ENCODE measurements at places on chromosomes 1 and 21.

- DNase-seq, result no peak
Measured at GRCh38 chr1:90605070-90605469, 112.0 kb downstream of the BARHL2 start.

DNA sequence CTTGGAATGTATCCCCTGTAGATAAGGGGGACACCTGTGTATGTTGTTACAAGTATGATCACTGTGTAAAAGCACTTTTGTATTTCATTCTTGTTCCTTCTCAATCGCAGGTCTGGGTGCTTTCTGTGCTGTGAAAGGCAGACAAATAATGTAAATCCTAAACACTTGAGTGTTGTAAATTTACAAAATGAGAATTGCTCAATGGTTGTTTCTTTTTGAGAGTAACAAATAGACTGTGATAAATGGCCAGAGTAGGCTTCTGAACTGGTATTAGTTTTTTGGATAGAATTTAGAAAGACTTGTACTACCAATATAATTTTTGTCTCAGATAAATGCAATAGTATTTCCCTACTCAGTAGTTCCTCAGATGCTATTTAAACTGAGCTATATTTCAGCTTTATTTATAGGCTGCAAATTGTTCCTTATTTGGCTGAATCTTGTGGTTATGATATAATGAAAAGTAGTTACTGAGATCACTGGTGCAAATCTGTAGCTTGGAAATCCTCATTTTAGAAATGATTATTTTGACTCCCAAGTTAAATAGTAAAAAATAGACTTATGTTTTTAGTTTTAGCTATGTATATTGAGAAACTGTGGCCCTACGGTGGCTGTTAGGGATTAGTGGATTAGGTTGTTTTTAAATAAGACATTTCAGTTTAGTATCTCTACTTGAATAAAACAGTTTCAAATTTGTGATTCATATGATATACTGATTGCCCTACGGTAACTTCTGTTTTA lies 9.2 kb downstream of the BACH1 start:
- DNase-seq, result no peak

DNA sequence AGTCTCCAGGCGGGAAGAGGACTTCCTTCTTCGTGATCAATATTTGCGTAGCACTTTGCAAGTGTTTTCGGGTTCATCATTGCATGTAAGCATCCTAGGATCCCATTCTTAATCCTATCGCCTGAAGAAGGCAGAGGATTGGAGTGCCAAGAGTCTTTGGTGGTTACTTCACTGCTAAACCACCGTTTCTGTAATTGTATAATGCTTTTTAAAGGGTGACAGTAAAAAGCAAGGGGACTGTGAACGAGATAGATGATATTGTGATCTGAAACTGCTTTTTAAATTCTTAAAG lies 345 bp upstream of the ALDH9A1 start:
- no peak for DNase-seq

GRCh38 chr1:52556641-52557360 lies 3.9 kb upstream of the TUT4 start:
- no peak for DNase-seq

- no peak for DNase-seq
Measured at GRCh38 chr1:6897138-6897537, 111.9 kb downstream of the CAMTA1 start.

GRCh38 chr1:1671365-1672119 lies 12.7 kb upstream of the CDK11B start:
- DNase-seq, result no peak

- peak; percentile 99 for DNase-seq
Measured at GRCh38 chr1:196403803-196404690, 204.2 kb downstream of the KCNT2 start.

- DNase-seq, result no peak
Measured at GRCh38 chr1:208324005-208324404, 79.8 kb upstream of the PLXNA2 start.

GRCh38 chr1:30929135-30929889 lies 20.8 kb upstream of the SDC3 start:
- peak; percentile 53 for DNase-seq

DNA sequence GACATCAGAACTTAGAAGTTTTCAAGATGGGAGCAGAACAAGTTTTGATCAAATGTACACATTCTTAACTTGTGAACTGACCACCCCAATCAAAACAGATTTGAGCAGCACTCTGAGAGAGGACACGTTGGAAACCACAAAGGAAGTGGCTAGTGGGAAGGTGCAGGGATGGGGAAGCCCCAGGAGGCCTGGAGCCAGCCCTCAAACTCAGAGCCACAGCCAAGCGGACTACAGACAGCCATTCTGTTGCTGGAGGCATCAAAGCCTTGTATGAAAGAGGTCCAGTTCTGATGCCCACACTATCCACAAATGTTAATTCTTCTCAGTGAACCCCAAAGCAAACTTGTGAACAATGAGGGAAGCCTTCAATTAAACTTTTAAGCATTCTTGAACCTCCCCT lies 143.6 kb upstream of the RAB4A start:
- no peak for DNase-seq

DNA sequence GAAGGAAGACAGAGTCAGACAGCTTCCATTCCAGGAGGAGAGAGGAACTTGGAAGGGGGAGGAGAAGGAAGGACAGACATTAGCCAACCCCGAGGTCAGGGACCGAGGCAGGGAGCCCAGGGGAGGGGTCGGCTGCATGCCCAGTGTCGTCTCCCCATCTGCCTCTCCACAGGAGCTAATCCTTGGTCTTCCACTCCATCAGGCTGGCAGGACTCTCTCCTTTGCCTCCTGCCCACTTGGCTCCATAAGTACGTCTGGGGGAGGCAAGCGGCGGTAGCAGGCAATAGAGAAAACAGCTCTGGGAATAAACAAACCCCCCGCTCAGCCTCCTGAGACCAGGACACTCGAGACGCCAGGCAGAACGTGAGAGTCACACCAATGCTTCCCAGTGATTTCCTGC lies 71.3 kb downstream of the GRIK3 start:
- DNase-seq, result no peak

DNA sequence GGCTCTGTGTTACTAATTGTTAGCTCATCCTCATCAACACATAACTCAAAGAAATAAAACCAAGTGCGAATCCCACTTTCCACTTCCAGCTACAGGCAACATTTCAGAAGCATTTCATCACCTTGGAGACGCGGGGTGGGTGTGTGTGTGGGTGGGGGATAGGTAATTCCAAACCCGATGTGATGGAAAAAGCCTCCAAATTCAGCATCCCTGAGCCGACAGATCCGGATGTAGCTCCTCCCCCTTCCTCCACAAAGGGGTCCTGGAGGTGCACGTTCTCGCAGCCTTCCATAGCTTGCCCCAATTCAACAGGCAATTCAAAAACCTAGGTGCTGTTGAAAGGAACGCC lies 486 bp downstream of the HSPA13 start:
- peak; percentile 52 for DNase-seq

DNA sequence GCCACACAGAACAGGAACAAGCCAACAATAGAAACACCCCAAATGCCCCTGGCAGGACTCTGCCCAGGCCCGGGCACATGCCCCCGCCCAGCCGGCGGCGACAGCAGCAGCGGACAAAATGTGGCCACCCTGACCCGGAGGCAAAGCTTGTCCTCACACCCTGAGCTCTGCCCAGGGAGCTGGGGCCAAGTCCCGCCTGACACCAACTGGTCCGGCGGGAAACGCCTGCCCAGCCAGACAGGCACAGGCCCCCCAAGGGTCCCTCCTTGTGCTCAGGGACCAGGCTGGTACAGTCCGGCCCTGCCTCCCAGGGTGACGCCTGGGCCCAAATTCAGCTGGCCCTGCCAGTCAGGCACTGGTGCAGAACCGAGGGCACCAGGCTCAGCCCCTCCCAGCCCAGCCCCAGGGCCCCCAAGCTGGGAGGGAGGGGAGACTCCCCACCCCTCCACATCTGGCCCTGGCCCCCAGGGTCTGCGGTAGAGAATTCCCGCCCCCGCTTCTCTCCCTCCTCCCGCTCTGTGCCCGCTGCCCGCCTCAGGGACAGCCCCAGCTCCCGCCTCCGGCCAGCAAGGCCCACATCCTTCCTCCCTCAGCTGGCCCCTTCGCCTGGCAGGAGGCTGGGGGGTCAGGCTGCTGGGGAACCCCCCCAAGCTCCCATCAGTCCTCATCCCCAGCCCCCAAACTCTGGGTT lies 2.0 kb downstream of the AHDC1 start:
- DNase-seq, result no peak

GRCh38 chr1:203325026-203325417 lies 19.7 kb downstream of the BTG2 start:
- peak; percentile 40 for DNase-seq

DNA sequence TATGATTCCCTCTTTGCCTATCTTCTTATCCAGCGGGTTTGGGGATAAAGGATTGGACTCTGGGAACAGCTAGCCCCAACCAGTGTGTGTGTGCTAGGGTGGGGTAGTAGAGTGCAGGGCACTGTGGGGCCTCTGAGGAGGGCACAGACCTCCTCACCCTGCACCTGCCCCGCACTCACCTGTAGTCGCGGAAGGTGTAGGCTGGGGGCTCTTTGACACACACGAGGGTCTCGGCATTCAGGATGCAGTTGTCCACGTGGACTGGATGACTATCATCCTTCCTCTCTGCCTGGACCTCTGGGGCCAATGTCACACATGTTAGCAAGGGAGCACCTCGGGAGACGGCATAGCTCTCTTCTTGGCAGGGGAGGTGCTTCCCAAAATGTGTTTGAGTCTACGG lies 8.0 kb upstream of the CLDN19 start:
- no peak for DNase-seq

- DNase-seq, result no peak
Measured at GRCh38 chr1:245294020-245294419, 139.2 kb downstream of the KIF26B start.

- peak; percentile 33 for DNase-seq
Measured at GRCh38 chr1:13813398-13814012, 113.5 kb downstream of the PRDM2 start.

- peak; percentile 39 for DNase-seq
Measured at GRCh38 chr1:91402023-91402422, 2.6 kb downstream of the HFM1 start.

All from fibroblast of the aortic adventitia (primary cell).